NCI-H345 (cell line): ENCODE measurements at places on chromosomes 7 and 10.

DNA sequence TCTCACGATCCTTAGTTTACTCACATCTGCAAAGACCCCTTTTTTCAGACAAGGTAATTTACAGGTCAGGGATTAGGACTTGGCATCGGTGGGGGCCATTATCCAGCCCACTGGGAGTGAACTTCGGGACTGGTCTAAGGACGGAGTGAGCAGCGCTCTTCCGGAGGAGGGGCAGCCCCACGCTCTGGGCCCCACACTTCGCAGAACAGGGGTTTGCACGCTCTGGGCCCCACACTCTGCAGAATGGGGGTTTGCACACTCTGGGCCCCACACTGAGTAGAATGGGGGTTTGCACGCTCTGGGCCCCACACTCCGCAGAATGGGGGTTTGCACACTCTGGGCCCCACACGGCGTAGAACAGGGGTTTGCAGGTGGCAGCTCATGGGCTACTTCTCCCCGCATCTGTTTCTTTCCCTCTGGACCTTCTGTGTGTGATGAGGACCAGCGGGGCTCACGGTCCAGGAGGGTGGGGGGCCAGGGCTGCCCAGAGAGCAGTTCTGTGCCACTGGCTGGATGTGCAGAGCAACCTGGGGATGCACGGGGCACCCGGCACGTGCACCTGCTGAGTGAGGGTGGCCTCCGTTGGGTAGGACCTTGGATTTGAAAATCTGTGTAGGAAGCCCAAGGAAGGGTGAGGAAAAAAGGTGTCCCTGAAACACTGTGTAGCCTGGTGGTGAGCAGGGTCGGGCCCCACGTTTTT is 134.8 kb downstream of the WDR37 start:
- DNase-seq = no peak

- no peak for DNase-seq
Measured at GRCh38 chr10:75095631-75096030, 15.8 kb upstream of the SAMD8 start.

DNA sequence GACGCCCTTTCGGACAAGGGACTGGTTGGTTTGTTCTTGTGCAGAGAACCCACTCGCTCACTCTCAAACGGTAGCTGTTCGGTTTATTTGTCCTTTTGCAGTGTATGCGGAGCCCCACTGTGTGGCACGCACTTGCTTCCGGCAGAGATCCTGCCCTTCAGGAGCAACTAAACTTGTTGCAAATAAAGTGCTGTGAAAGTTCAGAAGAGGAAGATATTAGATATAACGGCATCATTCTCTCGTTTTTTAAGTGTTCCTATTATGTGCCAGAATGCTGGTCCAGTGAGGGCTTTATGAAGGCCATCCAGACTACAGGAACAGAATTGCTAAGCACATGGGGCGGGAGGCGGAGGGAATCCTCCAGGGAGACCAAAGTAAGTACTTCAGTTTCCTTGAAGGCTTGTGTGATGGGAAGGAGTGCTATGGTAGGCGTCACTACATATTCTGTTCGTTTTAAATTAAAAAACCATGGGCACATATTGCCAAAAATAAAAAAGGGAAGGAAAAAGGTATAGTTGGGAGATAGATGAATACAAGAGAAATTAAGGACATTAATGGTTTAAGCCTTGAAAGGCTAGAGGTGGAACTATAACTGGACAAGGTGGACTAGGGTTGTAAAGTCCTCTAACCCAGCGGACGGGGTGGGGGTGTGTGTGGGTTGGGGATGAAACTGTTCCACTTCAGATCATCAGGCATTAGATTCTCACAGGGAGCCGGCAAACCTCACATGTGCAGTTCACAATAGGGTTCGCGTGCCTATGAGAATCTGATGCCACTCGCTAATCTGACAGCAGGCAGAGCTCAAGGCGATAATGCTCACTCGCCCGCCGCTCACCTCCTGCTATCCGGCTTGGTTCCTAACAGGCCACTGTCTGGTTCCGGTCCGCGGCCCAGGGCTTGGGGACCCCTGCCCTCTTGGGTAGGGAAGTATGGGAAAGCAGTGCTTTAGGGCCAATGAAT is 704 bp upstream of the ERLIN1 start:
- DNase-seq = peak; percentile 32

DNA sequence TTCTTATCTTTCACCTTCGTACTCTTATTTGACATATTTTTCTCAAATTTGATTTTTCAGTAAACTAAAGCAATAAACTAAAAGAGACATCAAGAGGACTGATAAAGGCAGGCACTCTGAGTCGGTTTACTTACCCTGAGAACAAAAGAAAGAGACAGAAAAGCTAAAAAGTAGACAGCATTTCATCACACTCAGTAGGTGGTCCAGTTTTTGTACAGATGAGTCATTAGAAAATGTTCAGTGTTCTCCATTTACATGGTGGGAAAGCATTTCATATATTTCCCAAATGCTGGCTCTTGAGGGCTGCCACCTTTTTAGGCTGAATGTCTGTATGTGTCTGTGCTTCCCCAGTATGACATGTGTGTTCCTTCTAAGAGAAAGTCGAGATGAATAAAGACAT is 52.7 kb downstream of the NHLRC2 start:
- DNase-seq = no peak

DNA sequence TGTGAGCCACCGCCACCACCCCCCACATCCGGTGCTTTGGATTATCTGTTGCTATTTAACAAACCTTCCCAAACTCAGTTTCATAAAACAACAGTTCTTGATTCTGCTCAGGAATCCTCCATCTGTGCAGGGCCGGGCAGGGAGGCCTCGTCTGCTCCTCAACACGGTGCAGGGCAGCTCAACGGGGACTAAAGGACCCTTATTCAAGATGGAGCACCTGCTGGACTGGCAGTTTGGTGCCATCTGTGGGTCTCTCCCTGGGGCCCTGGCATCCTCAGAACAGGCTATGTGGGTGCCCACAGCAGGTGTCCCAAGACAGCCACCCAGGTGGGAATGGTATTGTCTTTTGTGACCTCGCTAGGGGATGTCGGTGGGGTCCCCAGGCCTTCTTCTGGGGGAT is 31.0 kb upstream of the ELFN1 start:
- no peak for DNase-seq
